ENCODE measurements at places on chromosomes 3 and 15.
A peak's percentile ranks its signal among the peaks of the same experiment; 100 is the strongest.

DNA sequence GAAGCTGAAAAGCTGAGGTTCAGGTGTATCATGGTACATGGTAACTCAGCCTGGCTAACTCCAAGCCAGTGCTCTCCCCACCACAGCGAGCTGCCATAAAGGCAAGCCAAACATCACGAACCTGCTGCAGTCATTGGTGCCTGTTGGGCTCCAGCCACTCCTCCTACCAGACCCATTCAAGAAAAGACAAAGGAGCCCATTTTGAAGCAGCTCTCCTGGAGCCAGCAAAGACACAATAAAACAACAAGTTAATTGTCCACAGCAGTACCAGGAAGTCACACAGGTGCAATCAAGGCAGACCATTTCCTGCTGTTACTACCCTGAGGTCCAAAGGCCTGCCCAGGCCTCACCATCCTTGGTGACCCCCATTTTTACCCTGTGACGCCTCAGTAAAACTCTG, 77.6 kb downstream of the DAPK2 start:
- no peak for DNase-seq

DNA sequence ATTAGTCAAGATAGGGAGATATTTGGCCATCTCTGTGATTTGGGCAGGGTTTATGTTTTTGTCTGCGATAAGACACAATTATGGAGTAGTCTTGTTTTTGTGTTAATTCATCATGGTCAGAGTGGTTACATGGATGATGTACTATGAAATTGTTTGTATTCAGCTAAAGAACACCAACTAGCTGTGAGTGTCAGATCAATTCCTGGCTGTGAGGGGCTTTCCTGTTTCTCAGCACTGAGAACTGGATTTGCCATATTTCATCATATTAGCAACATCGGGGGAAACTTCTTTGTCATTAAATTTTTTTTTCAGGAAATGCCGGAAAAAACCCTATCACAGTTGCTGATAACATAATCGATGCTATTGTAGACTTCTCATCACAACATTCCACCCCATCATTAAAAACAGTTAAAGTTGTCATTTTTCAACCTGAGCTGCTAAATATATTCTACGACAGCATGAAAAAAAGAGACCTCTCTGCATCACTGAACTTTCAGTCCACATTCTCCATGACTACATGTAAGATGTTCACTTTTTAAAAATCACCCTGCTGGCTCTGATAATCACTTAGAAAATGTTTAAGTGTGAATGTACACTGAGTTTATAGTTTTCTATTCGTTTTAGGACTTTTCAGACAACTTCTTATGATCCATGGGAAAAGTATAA, 49.2 kb downstream of the PARP15 start:
- no peak for DNase-seq

GRCh38 chr3:36309092-36309491, 71.2 kb upstream of the STAC start:
- DNase-seq: no peak

GRCh38 chr3:169344465-169344864, 319.0 kb downstream of the MECOM start:
- DNase-seq: no peak

GRCh38 chr3:28746990-28747389, 398.4 kb upstream of the AZI2 start:
- DNase-seq: no peak

GRCh38 chr15:89656116-89656815, 999 bp upstream of the KIF7 start:
- DNase-seq: no peak

DNA sequence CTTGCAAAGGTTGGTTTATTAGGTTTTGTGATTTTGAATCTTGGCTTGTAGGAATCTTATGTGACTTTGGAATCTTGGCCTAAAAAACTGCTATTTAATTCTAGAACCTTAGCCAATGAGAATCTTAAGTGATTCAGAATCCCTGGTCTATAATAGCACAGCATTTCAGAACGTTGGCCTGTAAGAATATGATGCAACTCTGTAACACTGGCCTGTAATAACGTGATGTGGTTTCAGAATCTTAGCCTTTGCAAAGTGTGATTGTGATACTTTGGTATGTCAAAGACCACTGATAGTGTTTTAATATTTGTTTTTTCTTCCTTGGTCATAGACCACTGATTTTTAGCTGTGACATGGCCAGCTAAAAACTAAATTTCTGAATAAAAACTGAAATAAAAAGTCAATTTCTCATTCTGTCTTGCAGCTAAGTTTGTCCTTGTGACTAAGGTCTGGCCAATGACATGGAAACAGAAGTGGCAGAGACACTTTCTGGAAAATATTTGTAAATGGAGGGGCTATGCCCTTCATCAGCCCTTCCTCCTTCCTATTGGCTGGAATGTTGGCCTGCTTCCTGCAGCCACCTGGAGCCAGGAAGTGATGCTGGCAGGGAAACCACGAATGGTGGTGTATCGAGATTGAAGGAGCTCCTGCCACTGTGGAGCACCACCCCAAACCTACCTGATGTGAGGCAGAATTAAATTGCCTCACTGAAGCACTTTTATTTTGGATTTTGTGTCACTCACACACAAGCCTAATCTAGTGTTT, 42.3 kb upstream of the CORO2B start:
- no peak for DNase-seq

- DNase-seq: no peak
Observed at GRCh38 chr3:112364291-112364690, 31.3 kb downstream of the CD200 start.

DNA sequence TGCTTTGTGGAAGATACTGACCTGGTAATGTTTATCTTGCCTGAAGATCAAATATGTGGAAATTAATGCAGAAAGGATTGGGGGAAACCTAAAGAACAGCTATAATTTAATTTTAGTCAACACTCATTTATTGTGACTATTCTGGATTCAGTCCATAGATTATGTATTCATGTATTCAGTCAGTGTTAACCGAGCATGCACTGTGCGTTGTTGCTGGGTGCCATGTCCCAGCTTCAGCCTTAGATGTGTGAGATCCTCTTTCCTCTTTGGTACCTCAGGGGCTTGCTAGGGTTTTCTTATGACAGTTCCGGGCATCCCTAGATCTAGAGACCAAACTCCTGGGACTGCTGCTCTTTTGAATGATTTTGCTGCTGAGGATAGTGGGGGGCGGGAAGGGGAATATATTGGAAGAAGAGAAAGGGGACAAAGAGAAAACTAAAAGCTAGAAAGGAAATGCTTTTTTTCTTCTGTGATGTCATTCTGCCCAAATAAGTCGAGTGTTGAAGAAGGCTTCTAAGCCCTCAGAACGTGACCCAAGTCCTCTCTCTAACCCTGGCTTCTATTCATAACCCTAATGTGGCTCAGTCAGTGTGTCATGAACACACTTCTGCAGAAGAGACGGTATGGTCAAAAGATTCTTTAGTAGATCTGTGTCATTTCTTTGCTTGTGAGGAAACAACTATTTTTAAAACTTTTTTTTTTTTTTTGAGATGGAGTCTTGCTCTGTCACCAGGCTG, 33.5 kb downstream of the STARD9 start:
- no peak for DNase-seq

DNA sequence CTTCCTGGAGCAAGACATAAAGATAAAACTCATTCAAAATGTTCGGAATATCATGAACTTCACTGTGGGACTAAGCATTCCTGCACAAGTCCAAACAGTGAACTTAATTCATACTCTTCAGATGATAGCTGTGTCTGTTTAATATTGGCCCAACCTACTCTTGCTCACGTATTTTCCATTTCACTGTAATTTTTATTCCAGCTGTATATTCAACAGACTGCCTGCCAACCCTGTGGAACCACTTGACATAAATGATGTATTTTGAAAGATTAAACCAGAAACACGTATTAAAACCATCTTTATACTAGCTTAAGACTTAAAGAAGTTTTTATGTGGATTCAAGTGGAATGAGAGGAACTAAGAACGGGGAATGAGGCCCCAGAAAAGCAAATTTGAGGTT, 172.5 kb downstream of the TMEM108 start:
- no peak for DNase-seq

DNA sequence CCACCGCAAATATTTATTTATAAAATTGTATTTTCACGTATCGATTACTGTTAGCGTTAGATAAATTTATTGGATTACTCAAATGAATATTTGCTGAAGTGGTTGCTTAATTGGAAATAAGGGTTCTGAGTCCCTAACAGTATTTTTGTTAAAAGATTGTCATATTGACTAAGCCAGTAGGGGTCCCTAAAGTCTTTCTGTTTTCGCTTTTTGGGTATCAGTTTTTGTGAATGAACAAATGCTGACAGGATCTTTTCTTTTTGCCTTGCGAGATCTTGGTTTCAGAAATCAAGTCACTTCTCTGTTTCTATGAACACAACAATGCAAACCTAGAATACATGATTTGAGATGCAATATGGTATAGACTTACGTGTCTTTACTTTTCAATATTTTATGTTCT, 7.1 kb downstream of the RAD51 start:
- DNase-seq: peak; percentile 35

GRCh38 chr3:85161544-85161943, 202.8 kb downstream of the CADM2 start:
- DNase-seq: no peak

GRCh38 chr3:14295801-14296200, 106.6 kb upstream of the SLC6A6 start:
- no peak for DNase-seq

DNA sequence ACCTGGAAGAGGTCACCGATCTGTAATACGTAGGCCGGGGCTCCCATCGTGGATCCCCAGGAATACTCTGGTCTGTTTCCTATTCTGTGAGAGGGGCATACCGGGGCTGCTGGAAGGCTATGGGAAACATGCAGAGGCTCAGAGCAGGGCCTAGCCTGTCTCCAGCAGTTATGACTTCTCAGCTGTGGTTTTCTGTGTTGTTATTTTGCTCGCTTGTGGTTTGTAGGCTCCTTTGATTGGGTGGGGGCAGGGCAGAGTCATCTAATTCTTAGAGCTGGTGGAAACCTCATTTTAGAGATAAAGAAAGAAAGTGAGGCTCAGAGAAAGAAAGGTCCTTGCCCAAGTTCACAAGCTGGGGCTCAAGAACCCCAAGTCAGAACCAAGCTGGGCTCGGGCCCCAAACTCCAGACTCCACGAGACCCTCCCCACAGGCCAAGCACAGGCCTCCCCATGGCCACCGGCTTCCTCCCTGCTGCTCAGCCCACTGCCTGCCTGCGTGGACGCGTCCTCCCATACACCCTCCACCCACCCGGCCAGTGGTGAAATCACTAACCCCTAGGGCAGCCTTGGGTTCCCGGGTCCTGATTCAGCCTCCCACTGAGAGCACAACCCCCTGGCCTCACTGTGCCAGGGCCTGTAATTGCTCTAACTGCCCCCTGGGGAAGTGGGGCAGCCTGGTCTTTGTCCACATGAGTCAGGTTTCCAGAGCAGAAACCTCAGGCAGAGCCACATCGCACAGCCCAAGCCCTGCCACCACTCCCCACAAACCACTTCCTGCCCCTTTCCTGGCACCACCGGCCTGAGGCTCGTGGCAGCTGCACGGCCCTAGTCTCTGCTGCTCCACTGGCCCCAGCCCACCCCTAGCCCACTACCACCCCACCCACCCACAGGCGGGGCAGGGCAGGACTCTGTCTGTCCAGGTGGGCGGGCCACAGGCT, 270.8 kb downstream of the UACA start:
- DNase-seq: peak; percentile 88

DNA sequence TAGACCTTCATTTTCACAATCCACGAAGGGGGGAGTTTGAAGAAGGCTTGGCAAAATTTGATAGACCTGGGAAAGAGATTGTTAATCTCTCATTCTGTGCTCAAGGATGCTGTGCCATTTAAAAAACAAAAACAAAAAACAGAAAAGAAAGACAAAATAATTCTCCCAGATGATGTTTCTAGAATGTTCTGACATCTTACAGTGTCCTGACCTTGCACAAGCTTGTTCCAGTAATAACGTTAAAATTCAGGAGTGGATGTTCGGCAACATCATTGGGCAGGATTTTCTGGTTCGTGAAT, 79.9 kb downstream of the SMAD3 start:
- DNase-seq: no peak

- DNase-seq: no peak
Observed at GRCh38 chr15:83613714-83614113, 40.2 kb upstream of the ADAMTSL3 start.

- no peak for DNase-seq
Observed at GRCh38 chr3:165796701-165797100, 40.5 kb downstream of the BCHE start.

- DNase-seq: no peak
Observed at GRCh38 chr15:58386641-58387040, 45.1 kb upstream of the LIPC start.

- no peak for DNase-seq
Observed at GRCh38 chr15:95557226-95558046, 773.1 kb upstream of the NR2F2 start.

- DNase-seq: no peak
Observed at GRCh38 chr3:151011427-151011826, 38.9 kb upstream of the CLRN1 start.

- DNase-seq: no peak
Observed at GRCh38 chr3:104909198-104909597, 457.5 kb upstream of the ALCAM start.

DNA sequence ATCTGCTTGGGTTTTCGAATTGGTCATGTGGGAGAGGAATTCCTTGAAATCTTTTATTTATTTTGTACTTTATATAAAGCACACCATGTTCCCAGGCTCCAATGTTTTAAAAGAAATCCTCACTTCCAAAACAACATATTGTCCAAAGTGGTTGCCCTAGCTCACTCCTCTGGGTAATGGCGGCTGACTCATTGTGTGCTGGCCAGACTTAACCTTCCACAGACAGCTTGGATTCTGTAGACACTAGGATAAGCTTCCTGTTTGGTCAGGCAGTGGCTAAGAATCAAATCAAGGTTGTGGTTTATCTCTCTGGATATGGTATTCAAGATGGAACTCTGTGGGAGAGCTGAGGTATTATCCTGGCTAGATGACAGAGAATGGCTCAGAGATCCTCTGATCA, 55.8 kb upstream of the FAM98B start:
- DNase-seq: no peak

GRCh38 chr3:173401369-173401768, 3.8 kb downstream of the NLGN1 start:
- DNase-seq: no peak

GRCh38 chr3:62718011-62718410, 157.2 kb downstream of the CADPS start:
- DNase-seq: no peak

DNA sequence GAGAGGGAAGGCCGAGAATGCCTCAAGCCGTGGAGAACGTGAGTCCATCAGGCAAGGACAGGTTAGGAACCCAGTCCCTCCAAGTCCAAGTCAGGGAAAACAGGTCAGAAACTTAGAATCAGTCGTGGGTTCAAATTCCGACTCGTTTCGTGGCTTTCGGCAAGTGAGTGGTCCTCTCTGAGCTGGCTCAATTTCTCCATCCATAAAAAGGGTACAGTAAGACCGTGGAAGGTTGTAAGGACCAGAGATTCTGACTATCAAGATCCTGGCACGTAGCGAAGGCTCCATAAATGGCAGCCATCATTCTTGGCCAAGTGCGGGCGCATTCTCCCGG, 604 bp upstream of the MED12L start:
- DNase-seq: no peak

- peak; percentile 12 for DNase-seq
Observed at GRCh38 chr3:172580680-172581401, 57.6 kb upstream of the TNFSF10 start.

- DNase-seq: no peak
Observed at GRCh38 chr3:62036726-62037125, 336.6 kb downstream of the FEZF2 start.

- no peak for DNase-seq
Observed at GRCh38 chr15:48712546-48712945, 67.0 kb upstream of the FBN1 start.
